ENCODE measurements at places on chromosomes 2 and 18. TPM values are rescaled to one million over a fixed set of nuclear protein-coding genes. Genes with fewer than 3 reads are reported as not detected.

The TFCP2L1 gene
- polyA plus RNA-seq, result not detected

The GEN1 gene
- 7.8 TPM for polyA plus RNA-seq

The QPCT gene
- polyA plus RNA-seq, result 0.06 TPM

The ATIC gene
- polyA plus RNA-seq, result 128 TPM

The ZNF512 gene
- polyA plus RNA-seq, result 22.3 TPM

The DLX1 gene
- 0.07 TPM for polyA plus RNA-seq

The LRP2 gene
- polyA plus RNA-seq, result not detected

The ZNF516 gene
- polyA plus RNA-seq, result 4.4 TPM

The ACTR2 gene
- polyA plus RNA-seq, result 72.7 TPM

The LINC00305 gene
- not detected for polyA plus RNA-seq

The CROCC2 gene
- polyA plus RNA-seq, result not detected

The RFTN2 gene
- polyA plus RNA-seq, result 0.08 TPM

The MFSD2B gene
- not detected for polyA plus RNA-seq

The KIF1A gene
- 0.32 TPM for polyA plus RNA-seq

The SMAD7 gene
- 20.0 TPM for polyA plus RNA-seq

The BUB1 gene
- polyA plus RNA-seq, result 10.9 TPM

The IL1R2 gene
- 0.49 TPM for polyA plus RNA-seq

The GCFC2 gene
- polyA plus RNA-seq, result 7.7 TPM

The NRP2 gene
- polyA plus RNA-seq, result 68.8 TPM

The FBLN7 gene
- polyA plus RNA-seq, result 4.4 TPM

The ARHGAP15 gene
- not detected for polyA plus RNA-seq

The PFN4 gene
- polyA plus RNA-seq, result 0.61 TPM
